ENCODE measurements at places on chromosomes 3 and 15.

DNA sequence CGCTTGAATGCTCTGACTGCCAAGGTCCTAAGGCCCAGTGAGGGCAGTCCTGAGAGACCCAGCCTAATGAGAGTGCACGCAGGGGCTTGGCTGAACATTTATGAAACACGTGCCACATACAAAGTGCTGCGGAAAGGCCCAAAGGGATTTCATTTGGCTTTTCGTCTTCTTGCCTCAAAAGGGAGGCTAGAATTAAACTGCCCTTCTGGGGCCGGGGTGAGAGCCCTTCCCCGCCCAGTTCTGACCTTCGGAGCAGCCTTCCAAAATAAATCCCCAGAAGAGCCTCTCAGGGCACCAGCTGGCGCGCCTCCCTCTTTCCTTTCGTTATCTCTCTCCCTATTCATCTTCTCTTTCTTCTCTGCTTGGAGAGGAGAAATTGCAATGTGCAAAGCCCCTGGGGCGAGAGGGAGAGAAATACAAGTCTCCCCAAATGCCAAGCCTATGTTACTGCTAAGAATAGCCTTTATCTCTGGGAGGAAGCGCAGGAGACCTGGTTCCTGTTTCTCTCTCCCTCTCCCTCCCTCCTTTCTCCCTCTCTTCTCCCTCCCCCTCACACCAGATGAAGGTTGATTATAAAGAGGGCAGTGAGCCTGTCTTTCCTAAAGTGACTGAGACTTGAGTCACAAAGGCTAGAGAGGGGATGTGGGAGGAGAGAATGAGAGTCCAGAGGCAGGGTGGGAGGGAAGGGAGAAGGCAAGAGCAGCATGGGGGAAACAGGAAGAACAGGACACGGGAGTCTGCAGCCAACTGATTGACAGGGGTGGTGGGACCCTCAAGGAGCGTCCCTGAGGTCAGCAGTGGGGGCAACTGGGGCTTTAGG lies 36.7 kb upstream of the NDUFB4 start:
- no peak for DNase-seq

DNA sequence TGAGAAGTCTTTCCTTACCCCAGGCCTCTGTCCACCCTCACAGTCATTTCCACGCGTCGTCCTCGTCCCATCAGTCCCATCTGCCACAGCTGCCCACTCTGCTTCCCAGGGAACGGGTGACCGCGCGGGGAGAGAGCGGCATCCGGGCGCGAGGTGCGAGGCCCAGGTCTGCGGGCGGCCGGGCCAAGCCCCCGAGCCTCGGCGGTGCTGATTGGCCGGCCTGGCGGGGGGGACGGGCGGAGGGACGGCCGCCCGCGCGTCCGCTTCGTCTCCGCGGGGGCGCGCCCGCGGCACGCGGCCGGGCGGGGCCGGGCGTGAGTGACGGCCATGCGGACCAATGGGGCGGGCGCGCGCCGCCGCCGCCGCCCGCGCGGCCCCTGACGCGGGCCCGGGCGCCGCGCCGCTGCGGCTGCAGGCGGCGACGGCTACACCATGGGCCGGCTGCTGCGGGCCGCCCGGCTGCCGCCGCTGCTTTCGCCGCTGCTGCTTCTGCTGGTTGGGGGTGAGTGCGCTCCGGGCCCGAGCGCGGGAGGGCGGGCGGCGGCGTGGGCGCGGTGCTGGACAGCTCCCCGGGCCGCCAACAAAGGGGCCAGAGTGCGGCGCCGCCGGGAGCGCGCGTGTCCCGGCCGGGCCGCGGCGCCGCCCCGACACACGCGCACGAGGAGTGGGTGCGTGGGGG lies at the start of gene PODXL2:
Gene PODXL2 (plus strand): TSS at position 398 of the 679 bp plus-strand sequence. CDS start 35 bp downstream, at position 433.
- DNase-seq = peak; percentile 77

GRCh38 chr3:117989982-117990381 lies 1044.7 kb downstream of the IGSF11 start:
- no peak for DNase-seq

GRCh38 chr3:99809565-99809964 lies 8.1 kb upstream of the CMSS1 start:
- DNase-seq = no peak

- DNase-seq = no peak
These were observed 841 bp downstream of the POGLUT1 start for GRCh38 chr3:119469418-119470189.

- no peak for DNase-seq
These were observed 360.2 kb downstream of the ZNF385D start for GRCh38 chr3:21390856-21391255.

DNA sequence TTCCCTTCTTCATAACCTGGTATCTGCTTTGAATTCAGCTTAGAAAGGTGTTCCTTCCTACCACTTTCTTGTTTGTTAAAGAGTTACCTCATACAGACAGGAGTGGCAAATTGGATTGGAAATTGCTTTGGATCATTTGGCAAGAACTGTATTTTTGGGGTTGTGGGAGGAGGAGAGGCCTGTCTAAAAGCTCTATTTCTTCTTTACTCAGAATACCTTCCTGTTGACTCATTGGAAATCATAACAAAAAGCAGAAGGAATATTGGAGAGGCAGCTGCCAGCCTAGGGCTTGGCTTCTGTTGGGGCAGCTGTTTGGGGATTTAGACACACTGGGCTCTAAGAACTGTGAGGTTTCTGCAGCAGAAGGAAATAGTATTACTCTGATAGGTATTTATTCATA lies 14.2 kb downstream of the IQGAP1 start:
- DNase-seq = no peak

GRCh38 chr3:17354341-17354740 lies 388.1 kb downstream of the TBC1D5 start:
- no peak for DNase-seq

DNA sequence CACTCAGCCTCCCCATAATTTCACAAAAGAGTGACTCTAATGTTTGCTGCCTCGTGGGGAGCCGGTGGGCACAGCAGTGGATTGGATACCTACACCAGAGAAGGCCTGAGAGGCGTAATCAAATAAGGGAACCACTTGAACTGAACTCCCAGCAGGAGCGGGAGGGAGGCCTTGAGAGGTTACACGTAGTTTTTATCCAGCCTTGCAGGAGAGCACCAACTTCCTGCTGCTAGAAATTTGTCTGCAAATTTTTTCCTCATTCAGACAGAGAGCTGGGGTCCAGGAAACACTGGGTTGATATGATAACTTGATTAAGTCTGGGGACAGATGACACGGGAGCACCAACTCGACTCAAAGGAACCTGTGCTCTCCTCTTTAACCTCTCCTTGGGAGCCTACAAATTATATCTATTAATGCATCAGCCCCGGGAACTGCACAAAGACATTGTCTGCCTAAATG lies 69.8 kb downstream of the HES1 start:
- DNase-seq = no peak

- DNase-seq = peak; percentile 91
These were observed at the start of gene SEMA7A for GRCh38 chr15:74433592-74434262. SEMA7A (minus strand) TSS chr15:74433958; CDS start chr15:74433918, 40 bp downstream.

DNA sequence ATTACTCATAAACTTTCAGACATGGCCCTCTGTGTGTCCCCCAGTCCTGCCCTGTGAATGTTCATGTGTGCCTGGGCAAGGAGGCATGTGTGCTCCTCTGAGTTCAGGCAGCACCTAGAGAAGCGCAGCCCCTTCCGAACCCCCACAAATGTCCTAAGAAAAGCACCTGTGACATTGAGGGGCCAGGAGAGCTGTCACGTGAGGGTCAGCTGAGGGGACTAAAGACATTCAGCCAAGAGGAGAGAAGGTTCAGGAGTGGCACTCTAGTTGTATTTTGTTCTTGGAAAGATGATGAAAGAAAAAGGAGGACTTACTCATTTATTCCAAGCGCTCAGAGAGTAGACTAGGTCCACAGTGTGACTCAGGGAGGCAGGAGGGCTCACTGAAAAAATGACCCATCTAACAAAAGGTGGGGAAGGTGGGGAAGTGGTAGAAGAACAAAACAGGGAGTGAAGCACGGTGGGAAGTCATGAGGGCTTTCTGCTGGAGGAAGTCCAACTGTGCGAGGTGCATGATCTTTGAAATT lies 28.1 kb upstream of the ELP6 start:
- DNase-seq = no peak

DNA sequence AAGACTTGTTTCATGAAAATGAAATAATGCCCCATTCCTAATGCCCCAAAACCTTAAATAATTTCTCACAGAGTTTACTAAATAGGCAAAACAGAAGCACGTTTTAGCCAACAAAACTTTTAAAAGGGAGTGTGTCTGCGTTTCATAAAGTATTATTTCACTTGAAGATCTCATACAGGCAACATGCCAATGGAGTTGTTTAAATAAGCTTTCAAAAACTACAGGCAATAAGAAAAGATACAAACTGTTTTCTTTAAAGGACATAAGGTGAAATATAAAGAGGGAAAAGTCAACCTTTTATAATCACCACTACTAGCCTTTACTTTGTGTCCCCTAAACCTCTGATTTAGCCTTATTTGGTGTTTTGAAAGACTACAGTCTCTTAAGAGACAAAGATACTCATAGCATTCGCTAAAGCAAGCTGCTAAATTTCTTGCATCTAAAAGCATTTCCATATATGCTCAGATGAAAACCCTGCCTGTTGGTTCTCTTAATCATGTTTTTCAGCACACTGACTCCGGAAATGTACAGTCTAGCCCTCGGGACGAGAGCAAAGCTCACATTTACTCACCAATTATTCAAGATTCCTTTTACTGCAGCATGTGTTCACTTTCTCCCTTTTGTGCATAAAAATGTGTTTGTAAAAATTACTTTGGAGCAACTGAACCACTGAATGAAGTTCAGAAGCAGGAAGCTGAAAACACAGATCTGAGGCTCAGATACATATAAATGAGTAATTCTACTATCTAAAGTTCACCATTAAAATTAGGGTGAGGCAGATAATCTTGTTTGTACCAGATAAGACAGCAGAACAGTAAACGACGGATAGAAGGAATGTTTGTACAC lies 119.0 kb downstream of the GOLIM4 start:
- no peak for DNase-seq

DNA sequence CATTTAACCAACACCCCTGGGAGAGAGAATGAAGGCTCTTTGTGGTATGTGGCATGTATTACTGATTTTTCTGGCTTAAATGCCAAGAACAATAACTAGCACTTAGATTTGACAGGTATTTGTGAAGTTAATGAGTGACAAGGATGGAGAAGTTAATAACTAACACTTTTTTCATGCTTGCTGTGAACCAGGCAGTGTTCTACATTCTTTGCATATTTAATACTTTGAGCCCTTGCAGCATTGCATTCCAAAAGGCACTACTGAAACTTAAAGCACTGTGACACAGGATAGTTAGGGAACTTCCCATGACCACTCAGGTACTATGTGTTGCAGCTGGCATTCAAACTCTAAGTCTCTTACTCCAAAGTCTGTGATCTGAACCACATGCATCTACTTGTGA lies 650.6 kb downstream of the ZPLD1 start:
- no peak for DNase-seq

DNA sequence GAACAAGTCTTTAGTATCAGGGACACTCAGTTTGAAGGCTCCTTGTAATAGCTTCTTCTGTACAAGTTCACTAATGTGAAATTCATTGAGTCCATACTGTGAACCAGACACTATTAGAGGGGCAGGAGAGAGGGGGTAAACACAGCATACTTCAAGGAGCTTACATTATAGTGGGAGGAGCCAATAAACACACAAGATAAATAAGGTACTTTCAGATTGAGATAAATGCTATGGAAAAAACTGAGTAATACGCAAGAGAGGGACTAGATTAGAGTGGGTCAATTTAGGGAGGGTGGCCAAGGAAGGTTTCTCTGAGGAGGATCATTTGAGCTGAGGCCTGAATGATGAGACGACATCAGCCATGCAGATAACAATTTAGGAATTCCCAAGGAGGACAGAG lies 3.1 kb upstream of the AKAP13 start:
- no peak for DNase-seq

Data from cardiac septum (tissue), 1 donor.